Mesothelial cell of epicardium (in vitro differentiated cells): ENCODE measurements at places on chromosomes 13 and 19. TPM values are rescaled to one million over a fixed set of nuclear protein-coding genes. Genes with fewer than 3 reads are reported as not detected.

The CGB1 gene
- 2.2 TPM in 1 of 3 replicates, not detected in the others for total RNA-seq

The ZNF835 gene
- total RNA-seq: 0.07 to 0.34 TPM in 2 of 3 replicates, not detected in the other

The ZNF699 gene
- 9.5 to 11.2 TPM (median 10.1 TPM) in 3 replicates for total RNA-seq

The ZNF723 gene
- not detected in 3 replicates for total RNA-seq

The S1PR4 gene
- total RNA-seq: not detected in 3 replicates

The POP4 gene
- 39.7 to 46.2 TPM (median 39.9 TPM) in 3 replicates for total RNA-seq

The ZNF66 gene
- 15.6 to 16.7 TPM (median 16.2 TPM) in 3 replicates for total RNA-seq
